ENCODE measurements at places on chromosomes 5 and 9.

DNA sequence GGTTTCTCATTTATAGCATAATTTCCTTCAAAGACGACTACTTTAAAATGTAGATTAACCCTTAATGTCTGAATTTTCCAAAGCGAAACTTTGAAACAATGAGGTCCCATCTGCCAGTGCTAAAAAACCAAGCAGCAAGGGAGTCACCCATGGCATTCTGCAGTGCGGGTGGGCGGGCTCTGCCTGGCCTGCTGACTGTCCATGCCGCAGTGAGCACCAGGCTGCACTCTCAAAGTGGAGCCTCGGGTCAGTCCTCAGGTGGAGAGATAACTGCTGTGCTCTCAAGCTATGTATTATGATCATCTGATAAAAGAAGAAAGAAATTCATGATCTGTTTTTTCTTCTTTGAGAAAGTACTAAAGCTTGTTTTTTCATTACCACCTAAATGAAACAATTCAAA, 581.6 kb downstream of the CETN3 start:
- DNase-seq, result no peak

- DNase-seq, result peak; percentile 83
Measured at GRCh38 chr9:4366591-4367330, 66.9 kb upstream of the GLIS3 start.

GRCh38 chr5:120529386-120529785, 65.3 kb downstream of the PRR16 start:
- no peak for DNase-seq

GRCh38 chr5:149182241-149182640, 40.9 kb downstream of the ABLIM3 start:
- no peak for DNase-seq

DNA sequence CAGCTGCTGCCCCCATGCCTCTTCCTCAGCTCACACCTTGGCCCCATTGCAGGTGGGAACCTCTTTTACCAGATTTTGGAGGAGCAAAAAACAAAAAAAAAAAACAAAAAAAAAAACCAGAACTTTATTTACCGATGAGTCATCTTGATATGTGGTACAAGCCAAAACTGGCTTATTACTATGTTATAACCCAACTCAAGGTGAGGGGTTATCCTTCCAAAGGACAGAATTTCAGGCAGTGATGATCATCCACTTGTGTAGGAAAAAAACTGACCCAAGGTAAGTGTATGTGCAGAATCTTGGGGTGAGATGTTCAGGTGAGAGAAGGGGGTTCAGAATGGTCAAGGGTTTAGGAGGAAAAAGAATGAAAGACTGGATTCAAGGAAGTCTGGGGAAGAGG, 142.6 kb upstream of the FST start:
- DNase-seq, result no peak

- no peak for DNase-seq
Measured at GRCh38 chr5:93273176-93273575, 307.8 kb downstream of the NR2F1-AS1 start.

GRCh38 chr5:135065306-135066265, 31.6 kb upstream of the PITX1 start:
- DNase-seq, result peak; percentile 2

DNA sequence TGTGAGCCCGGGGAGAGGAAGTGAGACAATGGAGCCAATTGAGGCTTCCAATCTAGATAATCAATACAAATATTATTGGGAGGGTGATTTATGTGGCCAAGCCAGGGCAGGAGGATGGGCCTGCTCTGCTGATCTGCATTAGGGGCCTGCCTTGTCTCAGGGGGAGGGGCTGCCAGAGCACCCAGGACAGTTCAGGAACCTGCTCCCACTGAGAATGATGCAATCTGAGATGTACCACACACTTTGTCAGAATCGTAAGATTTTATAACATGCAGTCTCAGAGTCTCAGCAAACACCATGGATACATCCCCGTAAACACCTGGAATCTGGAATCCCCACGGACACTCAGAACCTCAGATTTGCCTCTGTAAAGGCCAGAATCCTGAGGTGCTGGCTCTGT, 19.3 kb downstream of the FGF18 start:
- no peak for DNase-seq

- DNase-seq, result no peak
Measured at GRCh38 chr9:96321515-96321914, 19.5 kb upstream of the HSD17B3 start.

Data from globus pallidus (tissue), 1 donor.